H1 (cell line): ENCODE measurements at places on chromosomes 2 and 18.
A peak's percentile ranks its signal among the peaks of the same experiment; 100 is the strongest.

GRCh38 chr2:148885209-148885608 is 10.2 kb downstream of the KIF5C start:
- no peak for DNase-seq

- DNase-seq = peak; percentile 55
Observed at GRCh38 chr18:54388203-54389142, 30.8 kb downstream of the C18orf54 start.

DNA sequence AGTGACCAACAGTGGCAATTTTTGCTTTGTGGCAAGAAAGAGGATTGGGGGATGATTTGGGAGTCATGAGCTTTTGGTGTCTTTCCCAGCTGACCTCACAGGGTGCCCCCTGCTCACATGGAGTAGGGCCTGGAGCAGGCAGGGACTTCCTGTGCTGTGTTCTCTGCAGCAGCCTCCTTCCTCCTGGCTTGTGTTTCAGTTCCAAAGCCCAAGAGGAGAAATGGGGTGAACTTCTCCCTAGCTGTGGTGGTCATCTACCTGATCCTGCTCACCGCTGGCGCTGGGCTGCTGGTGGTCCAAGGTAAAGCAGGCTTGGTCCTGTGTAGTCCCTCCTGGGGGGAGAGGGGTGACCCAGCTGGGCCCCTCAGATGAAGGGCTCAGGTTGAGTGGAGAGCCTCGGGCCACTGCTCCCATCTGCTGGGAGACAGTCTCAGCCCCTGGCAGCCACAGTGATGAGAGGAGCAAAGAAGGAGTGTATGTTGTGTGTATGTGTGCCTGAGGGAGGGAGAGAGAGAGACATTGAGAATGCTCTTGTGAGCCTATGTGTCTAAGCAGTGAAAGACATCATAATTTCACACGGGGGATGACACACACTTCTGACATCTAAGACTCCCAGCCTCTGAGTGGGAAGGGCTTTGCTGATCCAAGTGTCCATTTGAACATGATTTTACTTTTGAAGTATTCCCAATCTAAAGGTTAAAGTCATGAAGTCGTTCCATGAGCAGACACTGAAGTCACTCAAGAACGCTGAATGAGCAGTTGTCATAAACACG is 27.2 kb downstream of the MARCO start:
- no peak for DNase-seq

- no peak for DNase-seq
Observed at GRCh38 chr2:25829377-25829704, 48.9 kb downstream of the ASXL2 start.

- no peak for DNase-seq
Observed at GRCh38 chr2:112846031-112846430, 9.5 kb upstream of the IL1B start.

GRCh38 chr2:189698020-189698887 is 23.8 kb downstream of the ANKAR start:
- DNase-seq = peak; percentile 44

DNA sequence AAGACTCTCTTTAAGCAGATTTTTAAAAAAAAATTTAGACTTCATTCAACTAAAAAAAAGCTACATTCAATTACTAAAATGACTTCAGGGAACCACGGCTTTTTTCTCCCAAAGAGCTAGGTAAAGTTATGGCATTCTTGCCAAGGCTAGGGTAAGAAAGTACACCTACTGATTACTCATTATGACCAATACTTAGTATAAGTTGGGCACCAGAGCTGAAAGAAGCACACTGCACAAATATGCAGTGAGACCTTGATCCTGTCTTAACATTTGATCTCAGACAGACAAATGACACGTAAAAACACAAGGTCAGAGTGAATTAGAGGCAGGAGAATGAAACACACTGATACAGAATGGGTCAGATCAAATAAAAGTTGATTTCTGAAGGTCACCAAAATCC is 88.7 kb downstream of the THADA start:
- DNase-seq = no peak

- DNase-seq = no peak
Observed at GRCh38 chr18:54762386-54762785, 65.9 kb upstream of the RAB27B start.

- no peak for DNase-seq
Observed at GRCh38 chr2:201937343-201937742, 96.3 kb upstream of the FZD7 start.

- no peak for DNase-seq
Observed at GRCh38 chr2:27807476-27807875, 36.0 kb downstream of the MRPL33 start.

GRCh38 chr2:72090781-72091482 is 56.7 kb downstream of the CYP26B1 start:
- DNase-seq = no peak

GRCh38 chr2:81576713-81577112 is 1272.2 kb upstream of the LRRTM1 start:
- DNase-seq = no peak

DNA sequence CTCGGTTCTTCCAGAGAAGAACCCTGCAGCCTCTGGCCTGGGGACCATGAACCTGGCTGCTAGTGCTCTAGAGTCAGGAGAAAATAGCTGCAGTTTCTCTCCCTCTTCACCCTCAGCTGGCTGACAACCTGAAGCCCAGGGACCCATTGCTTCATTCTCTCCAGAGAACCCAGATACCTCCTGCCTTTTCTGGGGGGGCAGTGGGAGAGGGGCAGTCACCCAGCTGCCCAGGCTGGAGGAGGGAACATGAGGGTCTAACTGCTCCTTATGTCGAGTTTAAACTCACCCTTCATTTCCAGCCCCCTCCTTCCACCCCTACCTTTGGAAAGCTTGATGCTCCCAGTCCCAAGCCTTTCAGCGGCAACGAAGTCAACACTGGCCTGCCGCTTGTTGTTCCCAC is 7.6 kb upstream of the ZFAND2B start:
- no peak for DNase-seq

- DNase-seq = no peak
Observed at GRCh38 chr2:239366740-239367139, 34.1 kb downstream of the HDAC4 start.

DNA sequence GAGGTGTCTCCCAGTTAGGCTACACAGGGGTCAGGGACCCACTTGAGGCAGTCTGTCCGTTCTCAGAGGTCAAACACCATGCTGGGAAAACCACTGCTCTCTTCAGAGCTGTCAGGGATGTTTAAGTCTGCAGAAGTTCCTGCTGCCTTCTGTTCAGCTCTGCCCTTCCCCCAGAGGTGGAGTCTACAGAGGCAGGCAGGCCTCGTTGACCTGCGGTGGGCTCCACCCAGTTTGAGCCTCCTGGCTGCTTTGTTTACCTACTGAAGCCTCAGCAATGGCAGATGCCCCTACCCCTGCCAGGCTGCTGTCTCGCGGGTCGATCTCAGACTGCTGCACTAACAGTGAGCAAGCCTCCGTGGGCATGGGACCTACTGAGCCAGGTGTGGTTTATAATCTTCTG is 346.3 kb downstream of the CELF4 start:
- no peak for DNase-seq

GRCh38 chr2:156687715-156688114 is 251.5 kb downstream of the GPD2 start:
- DNase-seq = no peak

- no peak for DNase-seq
Observed at GRCh38 chr18:64854112-64854511, 705.2 kb upstream of the LINC00305 start.

- DNase-seq = no peak
Observed at GRCh38 chr18:14768241-14768640, 20.3 kb downstream of the ANKRD30B start.

GRCh38 chr2:32264422-32265105 is at the start of gene NLRC4:
TSS of gene NLRC4 (minus strand) at chr2:32264886. CDS start at chr2:32256775, 8,111 bp downstream.
- DNase-seq = no peak

- DNase-seq = no peak
Observed at GRCh38 chr2:122804494-122804893, 1049.0 kb downstream of the TSN start.

DNA sequence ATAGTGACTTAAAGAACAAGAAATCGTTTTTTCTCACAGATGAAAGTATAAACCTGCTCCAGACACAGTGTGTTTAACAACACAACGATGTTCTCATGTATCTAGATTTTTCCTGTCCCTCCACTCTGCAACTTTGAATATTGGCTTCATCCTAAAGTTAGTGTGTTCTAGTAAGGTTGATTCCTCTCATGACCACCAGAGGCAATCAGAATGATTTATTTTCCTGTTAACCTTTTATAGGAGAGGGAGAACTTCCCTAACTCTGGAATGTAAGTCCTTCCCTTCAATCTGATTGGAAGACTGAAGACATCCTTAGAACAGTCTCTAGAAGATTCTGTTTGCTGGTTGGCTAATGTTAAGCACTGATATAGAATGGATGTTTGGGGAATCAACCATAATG is 41.0 kb upstream of the TAF4B start:
- no peak for DNase-seq

DNA sequence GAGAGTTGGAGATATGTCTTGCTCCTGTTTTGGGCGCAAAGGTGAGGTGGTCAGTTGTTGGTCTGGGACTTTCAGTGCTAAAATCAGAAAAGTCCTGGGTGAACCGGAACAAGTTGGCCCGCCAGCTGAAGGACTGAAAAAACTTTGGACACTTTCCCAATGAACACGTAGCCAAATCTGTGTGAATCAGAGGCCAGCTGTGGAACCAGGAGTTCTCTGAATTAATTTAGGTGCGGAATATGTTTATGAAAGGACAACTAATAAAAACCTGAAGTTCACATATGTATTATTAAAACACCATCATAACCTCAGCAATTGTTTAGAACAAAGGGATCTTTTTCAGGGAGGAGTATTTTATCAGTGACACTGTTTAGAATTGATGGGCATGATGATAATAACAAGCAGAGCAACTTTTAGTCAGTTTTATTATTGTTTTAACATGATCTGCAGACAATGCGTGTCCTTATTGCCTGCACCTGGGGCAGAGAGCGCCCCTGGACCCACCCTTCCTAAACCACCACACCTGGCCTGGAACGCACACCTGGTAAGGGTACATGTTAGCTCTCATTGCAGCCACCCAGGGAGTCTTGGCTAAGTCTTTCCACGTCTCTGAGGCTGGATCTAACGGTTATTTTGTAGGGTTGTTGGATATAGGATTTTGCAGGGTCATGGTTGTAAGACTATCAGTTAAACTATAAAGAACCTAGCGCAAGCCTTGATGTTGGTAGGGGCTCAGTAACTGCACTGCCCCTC is 9.9 kb upstream of the ODC1 start:
- DNase-seq = no peak

GRCh38 chr2:220550995-220551700 is 923.7 kb downstream of the SLC4A3 start:
- DNase-seq = no peak

DNA sequence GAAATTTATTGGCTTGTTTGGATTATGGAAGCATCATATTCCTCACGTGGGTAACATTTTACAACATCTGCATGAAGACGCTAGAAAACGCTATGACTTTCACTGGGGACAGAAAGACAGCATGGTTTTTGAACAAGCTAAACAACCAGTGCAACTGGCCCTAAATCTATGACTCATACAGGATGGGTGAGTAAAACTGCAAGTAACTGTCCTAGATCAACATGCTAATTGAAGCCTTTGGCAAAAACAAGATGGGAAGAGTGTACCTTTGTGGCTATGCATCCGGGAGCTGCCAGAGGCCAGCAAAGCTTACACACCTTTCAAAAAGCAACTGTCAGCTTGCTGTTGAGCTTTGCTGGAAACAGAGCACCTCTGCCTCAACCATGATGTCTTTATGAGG is 1096.0 kb upstream of the DDX18 start:
- no peak for DNase-seq

DNA sequence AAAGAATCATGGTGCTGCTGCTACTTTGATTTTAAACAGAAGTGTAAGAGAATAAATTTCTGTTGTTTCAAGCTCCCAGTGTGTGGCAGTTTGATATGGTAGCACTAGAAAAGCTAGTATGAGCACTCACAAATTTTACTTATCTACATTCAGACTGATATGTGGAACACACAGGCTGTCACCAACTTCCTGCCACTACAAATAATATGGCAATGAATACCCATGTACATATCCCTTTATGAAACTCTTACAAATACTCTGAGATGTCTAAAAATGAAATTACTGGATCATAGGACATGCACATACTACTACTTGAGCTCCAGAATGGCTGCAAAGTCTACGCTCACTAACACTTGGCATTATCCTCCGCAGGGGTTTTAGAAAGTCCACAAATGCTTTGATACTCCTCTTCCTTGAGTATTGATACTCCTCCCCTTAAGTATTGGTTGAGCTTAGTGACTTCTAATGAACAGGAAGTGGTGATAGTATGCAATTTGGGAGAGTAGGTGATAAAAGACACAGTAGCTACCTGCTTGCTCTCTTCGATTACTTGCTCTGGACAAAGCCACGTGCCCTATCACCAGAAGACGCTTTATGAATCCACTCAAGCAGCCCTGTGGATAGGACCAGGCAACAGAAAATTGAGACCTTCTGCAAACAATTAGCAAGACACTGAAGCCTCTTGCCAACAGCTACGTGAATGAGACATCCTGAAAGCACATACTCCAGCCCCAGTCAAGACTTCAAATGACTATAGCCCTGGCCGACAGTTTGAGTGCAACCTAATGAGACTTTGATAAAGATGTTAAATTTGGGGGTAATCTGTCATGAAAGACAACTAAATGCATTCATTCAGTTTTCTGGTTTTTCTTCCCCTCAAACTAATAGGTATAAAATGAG is 35.4 kb downstream of the FBXO11 start:
- no peak for DNase-seq

DNA sequence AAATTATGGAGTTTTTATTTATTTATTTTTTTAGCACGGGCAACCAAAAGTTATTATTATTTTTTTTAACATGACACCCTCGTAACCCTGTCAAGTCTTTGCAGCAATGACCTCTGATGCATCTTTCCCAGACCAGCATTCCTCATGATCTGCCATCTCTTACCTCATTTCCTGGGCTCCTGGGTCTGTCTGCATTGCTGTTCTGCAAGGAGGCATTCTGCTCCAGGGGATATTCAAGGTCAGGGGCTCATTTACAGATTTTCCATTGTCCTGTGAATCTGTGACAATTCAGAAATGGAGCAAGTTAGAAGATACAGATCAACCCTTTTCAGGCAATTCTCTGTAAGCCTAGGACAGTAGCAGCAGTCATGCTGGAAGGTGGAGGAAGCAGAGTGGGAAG is 43.0 kb downstream of the NGEF start:
- no peak for DNase-seq

DNA sequence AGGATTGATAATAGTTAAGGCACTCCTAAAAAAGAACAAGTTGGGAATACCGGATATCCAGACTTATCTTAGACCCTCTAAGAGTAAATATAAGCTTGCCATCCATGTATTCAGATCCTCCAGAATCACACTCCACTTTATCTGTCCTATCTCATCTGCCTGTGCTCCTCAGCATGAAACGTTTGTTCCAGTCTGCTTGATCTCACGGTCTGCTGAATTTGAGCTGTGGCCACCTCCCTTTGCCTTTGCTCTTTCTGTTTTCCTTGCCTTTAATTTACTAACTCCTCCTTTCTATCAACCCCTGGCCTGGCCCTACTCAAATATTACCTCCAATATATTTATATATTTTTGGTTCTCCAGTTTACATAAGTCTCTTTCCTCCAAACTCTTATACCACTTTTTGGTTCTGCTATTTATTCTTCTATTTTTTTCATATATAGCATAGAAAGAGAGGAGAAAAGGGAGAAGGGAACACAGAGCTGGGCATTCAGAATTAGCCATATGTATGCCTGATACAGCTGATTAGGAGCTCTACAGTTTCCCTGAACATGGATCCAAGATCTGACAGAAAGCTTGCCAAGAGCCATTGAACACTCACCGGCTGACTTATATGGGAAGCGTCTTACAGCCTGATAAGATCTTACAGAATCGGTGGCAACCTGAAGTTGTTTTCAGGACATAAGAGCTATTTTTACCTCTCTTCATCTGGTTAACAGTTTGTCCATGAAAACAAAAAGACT is 21.8 kb upstream of the DNAJC27 start:
- no peak for DNase-seq
